ENCODE measurements at places on chromosomes 1 and 21. TPM values are rescaled to one million over a fixed set of nuclear protein-coding genes. Genes with fewer than 3 reads are reported as not detected.

The MAGOH gene
- 18.6 TPM for total RNA-seq

The AADACL4 gene
- not detected for total RNA-seq

The MRPL9 gene
- 65.6 TPM for total RNA-seq

The ENO1 gene
- 373 TPM for total RNA-seq

The HPDL gene
- total RNA-seq: 1.7 TPM

The SLC30A2 gene
- total RNA-seq: not detected

The C1QTNF12 gene
- total RNA-seq: 2.4 TPM

The PTGFR gene
- total RNA-seq: 10.8 TPM

The B3GALT6 gene
- total RNA-seq: 13.3 TPM

The GABRD gene
- not detected for total RNA-seq

- no peak for DNase-seq
These were observed 7.4 kb upstream of the MPL start for GRCh38 chr1:43329995-43330751.

DNA sequence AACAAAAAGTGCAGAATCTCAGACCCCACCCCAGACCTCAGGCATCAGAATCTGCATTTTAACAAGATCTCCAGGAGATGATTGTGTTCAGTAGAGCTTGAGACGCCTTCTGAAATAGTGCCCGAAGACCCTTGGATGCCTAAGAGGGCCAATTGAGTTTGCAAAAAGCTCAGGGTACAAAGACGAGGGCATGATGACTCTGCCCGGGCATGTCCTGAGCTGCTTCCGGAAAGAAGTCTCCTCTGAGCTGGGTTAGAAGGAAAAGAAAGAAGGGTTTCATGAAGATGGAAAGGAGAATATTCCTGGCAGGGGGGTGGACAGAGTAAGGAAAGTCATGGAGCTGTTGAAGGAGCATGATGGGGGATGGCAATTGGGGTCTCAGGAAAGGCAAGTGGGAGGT, 246.1 kb upstream of the TMEM51 start:
- DNase-seq: no peak

DNA sequence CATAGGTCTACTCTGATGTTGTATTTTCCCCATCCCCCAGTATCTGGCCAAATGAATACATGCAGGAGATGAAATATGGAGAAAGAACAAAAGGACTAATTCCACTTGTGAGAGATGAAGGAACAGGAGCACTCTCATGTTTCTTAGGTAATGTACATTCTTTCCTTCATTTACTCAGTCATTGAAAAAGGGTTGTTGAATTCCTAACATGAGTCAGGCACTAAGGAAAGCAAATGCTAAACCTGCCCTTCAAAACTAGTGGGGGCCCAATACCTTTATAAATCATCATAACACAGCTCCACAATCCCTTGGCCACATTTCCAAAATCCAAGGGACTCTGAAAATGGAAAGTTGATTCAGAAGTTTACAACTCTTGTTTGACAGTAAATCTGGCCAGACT, 94.3 kb downstream of the DIRAS3 start:
- DNase-seq: no peak

DNA sequence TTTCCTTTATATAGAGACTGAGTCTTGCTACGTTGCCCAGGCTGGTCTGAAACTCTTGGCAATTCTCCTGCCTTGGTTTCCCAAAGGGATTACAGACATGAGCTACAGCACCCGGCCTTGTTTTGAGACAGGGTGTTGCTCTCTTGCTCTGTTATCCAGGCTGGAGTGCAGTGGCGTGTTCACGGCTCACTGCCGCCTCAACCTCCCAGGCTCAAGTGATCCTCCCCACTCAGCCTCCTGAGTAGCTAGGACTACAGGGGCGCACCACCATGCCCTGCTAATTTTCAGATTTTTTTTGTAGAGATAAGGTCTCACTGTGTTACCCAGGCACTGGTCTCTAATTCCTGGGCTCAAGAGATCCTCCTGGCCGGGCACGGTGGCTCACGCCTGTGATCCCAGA, 14.8 kb downstream of the LCK start:
- no peak for DNase-seq

GRCh38 chr1:109661391-109661790, 5.5 kb downstream of the GSTM4 start:
- no peak for DNase-seq

GRCh38 chr1:153677718-153678518, 570 bp upstream of the NPR1 start:
- peak; percentile 64 for DNase-seq

DNA sequence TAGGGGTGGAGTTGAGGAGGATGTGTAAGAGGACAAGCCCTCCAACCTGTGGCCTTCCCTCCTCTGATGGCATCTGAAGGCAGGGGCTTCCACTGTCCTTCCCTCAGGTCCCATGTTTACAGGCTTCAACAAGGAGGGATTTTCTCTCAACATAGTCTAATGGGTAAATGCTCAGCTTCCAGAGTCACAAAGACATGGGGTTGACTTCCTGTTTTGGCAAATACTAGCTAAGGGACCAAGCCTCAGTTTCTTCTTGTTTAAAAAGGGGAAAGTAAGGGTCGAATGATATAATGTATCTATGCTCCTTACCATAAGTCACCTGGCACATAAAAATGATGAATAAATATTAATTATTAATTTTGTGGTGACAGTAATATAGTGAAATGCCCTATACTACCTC, 3.1 kb downstream of the SV2A start:
- no peak for DNase-seq

GRCh38 chr21:28439788-28440187, 552.9 kb downstream of the LTN1 start:
- DNase-seq: no peak

GRCh38 chr1:29100487-29100886, 23.2 kb downstream of the TMEM200B start:
- DNase-seq: no peak

- no peak for DNase-seq
These were observed 3.4 kb upstream of the ETS2 start for GRCh38 chr21:38802050-38803026.

- no peak for DNase-seq
These were observed 3.6 kb downstream of the ADGRL2 start for GRCh38 chr1:81804312-81804711.

GRCh38 chr1:242641461-242641860, 117.0 kb upstream of the PLD5 start:
- DNase-seq: no peak

- no peak for DNase-seq
These were observed 28.4 kb upstream of the C1orf159 start for GRCh38 chr1:1144122-1144842.

DNA sequence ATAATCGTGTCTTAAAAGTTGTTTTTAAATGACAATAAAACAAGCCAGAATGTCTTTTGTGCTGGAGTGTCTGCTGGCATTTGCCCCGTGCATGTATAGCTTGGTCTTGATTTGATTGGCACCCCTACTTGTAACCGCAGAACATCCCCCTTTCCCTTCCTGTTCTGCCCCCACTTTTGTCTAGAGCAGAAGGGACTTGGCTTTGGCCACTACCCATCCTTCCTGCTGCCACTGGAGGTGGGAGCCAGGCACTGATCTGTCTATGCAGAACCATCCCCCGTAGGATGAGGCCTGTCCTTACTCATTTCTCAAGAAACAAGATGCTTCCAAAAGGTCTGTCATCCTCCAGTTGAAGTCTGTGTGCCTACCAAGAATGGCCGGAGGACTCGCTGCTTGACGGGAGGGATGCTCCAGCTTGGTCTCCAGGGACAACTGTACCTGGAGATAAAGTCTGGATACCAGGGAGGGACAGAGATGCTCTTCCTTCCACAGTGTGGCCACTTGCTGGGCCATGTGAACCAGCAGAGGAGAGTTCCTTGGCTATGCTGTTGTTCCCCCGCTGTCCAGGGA, 1.1 kb upstream of the SLC27A3 start:
- DNase-seq: no peak

DNA sequence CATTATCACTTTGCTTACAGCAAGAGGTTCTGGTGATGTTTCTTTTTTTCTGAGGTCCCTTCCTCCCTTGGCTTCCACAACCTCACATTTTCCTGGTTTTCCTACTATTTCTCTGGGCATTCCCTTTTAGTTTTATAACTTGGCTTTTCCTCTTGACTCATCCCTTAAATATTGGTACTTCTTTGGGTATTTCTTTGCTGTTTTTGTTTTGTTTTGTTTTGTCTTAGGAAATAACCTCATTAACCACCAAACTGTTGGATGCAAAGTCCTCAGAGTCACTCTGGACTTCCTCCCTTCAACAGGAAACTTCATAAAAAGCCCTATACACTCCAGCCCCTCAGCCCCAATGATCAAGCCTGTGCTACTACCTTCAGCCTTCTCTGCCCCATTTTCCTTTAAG, 211.1 kb downstream of the DUSP10 start:
- no peak for DNase-seq

DNA sequence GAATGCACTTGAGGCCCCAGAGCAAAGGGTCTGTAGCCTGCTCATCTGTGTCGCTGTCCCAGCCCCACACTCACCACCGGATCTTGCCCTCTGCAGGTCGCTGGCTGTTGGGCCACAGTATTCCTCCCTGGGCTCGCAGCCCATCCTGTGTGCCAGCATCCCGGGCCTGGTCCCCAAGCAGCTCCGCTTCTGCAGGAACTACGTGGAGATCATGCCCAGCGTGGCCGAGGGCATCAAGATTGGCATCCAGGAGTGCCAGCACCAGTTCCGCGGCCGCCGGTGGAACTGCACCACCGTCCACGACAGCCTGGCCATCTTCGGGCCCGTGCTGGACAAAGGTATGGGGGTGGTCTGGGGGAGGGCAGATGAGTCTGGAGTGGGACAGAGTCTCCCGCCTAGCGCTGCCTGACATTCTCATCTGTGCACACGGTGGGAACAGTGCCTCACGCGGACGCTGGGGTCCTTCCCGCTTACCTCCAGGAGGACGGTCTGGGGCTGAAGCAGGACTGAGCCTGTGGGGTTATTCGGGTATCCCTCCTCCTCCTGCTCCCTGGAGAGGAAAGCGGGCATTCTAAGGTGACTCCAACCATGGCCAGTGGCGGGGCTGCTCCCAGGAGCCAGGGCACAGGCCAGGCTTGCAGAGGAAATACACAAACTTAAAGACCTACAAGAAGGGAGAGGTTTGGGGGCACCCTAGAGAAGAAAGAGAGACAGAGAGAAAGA, 15.9 kb downstream of the WNT3A start:
- no peak for DNase-seq

DNA sequence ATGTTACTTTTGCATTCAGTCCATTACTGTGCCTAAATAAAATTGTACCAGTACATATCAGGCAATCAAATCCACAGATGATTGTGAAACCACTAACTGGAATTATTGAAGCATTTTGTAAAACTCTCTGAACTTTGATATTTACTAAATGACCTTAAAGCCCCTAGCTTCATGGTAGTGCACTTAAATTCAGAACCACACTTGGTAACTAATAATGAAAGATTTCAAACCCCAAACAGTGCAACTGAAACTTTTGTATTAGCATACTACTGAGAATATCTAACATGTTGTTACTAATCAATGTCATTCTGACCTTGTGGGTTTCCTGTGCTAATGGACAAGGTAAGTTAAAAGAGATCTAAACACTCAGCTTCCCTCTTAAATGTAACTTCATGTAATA, at the start of gene CFHR3:
CFHR3 (plus strand) TSS at position 238 of the 400 bp plus-strand sequence; CDS start at position 285, 47 bp downstream.
- DNase-seq: no peak

GRCh38 chr1:153352523-153352922, 3.9 kb upstream of the PGLYRP4 start:
- DNase-seq: peak; percentile 53

- no peak for DNase-seq
These were observed 8.3 kb upstream of the IGSF5 start for GRCh38 chr21:39736716-39737115.

DNA sequence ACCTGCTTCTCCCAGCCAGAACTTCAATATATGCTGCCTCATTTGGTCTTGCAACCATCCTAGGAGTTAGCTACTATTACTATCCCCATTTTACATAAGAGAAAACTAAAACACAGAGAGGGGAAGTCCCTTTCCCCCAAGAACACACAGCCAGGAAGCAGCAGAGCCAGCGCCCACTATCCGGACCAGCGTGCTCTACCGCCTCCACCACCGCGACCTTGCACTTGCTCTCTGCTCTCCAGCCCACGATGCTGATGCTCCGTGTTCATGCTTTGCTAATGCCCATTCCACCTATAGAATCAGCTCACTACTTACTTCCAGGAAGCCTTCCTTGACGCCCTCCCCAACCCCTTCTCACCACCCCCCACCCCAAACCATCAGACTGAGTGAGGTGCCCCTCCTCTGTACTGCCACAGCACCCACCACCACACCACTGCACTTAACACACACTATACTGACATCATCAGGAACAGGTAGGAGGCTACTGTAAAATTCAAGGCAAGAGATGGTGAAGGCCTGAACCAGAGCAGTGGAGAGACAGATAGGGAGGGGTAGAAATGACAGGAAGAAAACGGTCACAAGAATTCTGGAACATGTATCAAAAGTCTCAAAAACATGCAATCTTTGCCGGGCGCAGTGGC, 9.4 kb downstream of the TMEM53 start:
- DNase-seq: no peak
